Stimulated activated CD4-positive, alpha-beta T cell treated with anti-CD3 and anti-CD28 coated beads, Interleukin-15, amount 100 ng/mL, for 1 hour (primary cell): ENCODE measurements at places on chromosomes 2 and 18.

GRCh38 chr2:145110668-145111356, 590.9 kb upstream of the ZEB2 start:
- DNase-seq = no peak

- DNase-seq = no peak
These were observed 62.1 kb downstream of the BCL2 start for GRCh38 chr18:63257453-63257852.

- no peak for DNase-seq
These were observed at the start of gene IL1B for GRCh38 chr2:112836695-112837117. Gene IL1B (minus strand): TSS chr2:112836779. CDS start chr2:112836229, 550 bp downstream.

DNA sequence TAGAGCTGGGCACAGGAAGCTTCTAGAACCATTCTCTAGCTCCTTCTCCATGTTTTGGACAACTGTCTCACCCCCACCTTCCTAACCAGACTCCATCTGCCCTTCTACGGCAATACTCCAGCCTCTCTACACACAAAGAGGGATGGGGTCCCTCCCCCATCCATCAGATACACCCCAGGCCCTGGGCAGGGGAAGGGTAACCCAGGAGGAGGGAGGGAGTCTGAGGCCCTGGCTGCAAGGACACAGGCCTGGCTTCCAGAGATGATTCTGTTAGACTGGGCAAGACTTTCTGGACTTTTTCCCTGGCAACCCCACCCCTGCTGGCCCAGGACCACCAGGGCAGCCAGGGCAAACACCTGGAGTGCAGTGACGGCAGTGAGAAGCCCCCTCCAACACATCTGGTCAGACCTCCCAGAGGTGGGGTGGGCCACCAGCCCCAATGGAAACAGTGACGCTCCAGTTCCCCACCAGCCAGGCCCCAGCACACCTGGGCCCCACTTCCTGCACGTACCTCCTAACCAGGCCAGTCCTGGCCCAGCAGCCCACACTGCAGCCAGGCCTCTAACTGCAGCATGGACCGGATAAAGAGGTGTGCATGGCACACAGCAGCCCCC, 6.5 kb downstream of the CYP26B1 start:
- no peak for DNase-seq

DNA sequence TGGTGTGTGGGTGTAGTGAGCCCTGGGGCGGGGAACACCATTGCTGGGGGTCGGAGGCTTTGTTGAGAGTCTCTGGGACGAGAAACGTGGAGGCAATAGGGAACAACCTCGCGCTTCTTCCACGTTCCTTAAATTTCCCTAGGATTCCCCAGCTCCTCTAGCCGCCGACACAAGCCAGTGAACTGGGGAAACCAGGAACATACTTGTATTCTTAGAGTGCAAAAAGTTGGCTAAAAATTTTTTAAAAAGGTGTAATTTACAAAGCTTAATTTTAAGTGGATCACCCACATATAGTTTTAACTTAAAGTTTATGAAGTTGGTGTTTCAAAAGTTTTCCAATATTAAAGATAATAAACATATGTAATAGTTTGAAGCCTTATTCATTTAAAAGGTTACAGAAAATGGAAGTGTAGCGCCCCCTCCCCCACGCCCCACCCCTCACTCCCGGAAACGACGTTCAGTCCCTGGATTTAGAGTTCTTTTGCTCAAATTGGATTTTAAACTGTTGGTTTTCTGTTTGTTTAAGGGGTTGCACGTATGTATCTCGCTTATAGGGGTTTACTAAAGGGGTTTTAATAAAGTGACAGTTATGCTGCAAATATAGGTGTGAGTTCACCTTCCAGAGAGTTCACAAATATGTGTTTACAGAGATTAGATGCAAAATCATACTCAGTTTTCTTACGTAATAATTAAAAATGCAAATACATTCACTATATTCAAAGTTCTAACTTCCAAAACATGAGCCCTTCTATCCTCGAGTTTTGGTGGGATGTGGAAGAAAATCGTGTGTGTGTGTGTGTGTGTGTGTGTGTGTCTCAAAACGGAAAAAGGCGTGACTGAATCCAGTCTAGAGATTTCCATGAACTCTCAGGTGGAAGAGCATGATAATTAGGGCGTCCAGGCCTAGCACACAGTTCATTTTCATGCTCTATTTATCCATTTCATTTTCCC, 872 bp downstream of the DSG2 start:
- DNase-seq = no peak

DNA sequence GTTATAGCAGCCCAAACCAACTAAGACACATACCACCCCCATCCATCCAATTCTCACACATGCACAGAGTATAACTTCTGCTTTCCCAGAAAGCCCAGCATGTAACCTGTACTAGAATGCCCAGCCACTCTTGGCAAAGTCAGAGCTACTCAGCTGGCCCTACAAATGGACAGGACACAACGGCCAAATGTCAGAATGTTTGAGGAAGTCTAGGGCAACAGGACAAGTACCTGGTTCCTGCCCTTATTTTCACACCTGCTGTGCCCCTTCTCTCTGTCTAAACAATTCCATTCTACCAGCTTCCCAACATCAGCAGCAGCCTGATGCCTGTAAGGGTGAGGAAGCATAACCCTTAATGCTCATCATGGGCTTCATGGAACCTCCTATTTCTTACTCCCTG, 15.1 kb upstream of the BZW1 start:
- no peak for DNase-seq

DNA sequence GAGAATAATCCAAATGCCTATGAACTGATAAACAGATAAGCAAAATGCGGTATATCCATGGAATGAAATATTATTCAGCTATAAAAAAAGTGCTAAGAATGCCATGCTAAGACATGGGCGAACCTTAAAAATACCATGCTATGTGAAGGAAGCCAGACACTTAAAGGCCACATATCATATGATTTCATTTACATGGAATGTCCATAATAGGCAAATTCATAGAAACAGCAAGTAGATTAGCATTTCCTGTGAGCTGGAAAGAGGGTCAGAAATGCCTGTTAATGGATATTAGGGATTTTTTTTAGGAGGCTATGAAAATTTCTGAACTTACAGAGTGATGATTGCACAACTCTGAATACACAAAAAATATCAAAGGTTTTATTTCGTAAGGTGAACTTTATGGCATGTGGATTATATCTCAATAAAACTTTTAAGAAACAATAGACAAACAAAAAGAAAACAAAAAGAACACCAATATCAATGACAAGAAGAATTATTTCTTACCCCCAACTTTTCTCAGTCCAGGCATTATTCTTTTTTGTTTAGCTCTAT, 1207.7 kb downstream of the SUCLG1 start:
- no peak for DNase-seq

GRCh38 chr2:27966466-27966865, 75.9 kb downstream of the BABAM2 start:
- no peak for DNase-seq

GRCh38 chr2:191360918-191361317, 115.7 kb downstream of the MYO1B start:
- DNase-seq = no peak

GRCh38 chr2:22273853-22274252, 1111.1 kb upstream of the KLHL29 start:
- no peak for DNase-seq

DNA sequence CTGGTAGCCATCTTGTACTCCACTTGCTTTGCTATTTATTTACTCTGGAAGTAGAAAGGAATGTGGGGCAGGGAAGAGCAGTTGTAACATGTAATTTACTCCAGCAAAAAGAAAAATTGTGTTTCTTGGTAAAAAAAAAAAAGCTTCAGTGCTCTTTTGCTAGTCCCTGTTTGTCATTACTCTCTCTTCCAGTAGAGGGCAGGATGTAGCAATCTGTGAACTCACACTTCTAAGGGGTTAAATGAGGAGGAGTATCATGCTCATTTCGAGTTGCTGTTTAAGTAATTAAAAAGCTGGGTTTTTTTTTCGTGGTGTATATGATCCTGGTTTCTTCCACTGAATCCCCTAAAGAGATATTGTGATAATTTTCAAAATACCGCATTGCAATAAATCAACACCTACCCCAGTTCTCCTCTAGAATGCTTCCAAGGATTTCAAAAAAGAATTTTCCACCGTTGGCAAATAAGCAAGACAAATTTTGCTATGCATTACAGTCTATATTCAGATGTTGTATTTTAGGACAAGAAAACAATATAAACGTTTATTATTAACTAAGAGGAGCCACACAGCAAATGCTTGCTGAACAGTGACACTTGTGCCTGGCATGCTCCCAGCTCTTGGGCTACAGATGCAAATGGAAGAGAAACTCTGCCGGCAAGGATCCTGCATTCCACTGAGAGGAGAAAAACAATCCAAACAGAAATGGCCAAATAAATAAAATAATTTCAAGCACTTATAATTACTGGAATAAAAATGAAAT, 261.6 kb downstream of the ASXL3 start:
- DNase-seq = no peak

DNA sequence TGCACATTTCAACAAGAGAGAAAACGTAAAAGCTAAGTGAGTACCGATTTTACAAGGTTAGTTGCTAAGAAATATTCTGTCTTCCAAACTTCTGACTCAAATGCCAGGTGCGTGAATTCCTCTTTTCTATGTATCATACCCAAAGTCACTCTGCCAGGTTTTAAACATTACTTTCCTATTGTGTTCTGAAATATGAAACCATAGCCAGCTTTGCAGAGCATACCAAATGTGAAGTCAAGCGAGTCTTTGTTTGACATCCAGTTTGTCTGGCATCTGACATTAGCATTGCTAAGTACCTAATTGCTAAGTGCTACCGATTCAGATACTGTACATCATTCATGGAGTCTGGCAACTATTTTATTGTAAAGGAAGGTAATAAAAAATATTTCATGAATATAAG, 321.9 kb upstream of the GALNT5 start:
- no peak for DNase-seq

GRCh38 chr18:28682912-28683311, 506.0 kb upstream of the CDH2 start:
- no peak for DNase-seq

GRCh38 chr2:11748861-11749645, 2.6 kb downstream of the LPIN1 start:
- DNase-seq = no peak

DNA sequence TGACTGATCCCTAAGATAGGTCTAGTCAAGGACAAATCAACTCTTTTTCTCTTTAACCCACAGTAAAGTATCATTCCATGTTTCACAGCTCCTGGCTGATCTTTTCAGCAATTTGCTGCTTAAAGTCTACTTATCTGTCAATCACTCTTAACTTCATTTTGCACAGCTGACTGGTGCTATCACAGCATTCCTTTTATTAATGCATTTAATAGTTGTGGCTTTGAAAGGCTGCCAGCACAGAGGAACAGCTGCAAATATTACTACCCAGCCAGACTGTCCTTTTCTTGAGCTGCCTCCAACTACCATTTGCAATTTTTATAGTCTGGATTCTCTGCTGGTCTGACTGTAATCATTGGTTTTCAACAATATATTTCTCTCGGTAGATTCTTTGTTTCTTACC, 303.5 kb downstream of the STK39 start:
- no peak for DNase-seq

GRCh38 chr18:48925491-48925780, 25.3 kb downstream of the SMAD7 start:
- no peak for DNase-seq

- no peak for DNase-seq
These were observed 133.6 kb upstream of the ERBB4 start for GRCh38 chr2:212672186-212672585.

GRCh38 chr2:5132281-5132680, 559.9 kb upstream of the SOX11 start:
- no peak for DNase-seq

- DNase-seq = no peak
These were observed 36.9 kb downstream of the FAM168B start for GRCh38 chr2:131056204-131056931.

DNA sequence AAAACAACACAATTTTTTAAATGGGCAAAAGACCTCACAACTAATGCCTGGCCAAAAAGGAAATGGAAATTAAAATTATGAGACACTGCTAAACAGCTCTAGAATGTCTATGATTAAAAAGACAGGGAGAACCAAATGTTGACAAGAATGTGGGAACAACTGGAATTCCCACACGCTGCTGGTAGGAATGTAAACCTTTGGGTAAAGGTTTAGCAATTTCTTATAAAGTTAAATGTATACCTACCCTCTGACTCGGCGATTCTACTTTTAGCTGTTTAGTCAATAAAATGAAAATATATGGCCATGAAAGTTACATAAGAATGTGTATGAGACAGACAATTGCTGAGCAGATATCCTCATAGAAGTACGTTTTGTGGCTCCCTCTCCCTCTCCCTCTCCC, 60.9 kb downstream of the ATF2 start:
- DNase-seq = no peak

GRCh38 chr18:55249550-55249949, 290.3 kb upstream of the CCDC68 start:
- no peak for DNase-seq

DNA sequence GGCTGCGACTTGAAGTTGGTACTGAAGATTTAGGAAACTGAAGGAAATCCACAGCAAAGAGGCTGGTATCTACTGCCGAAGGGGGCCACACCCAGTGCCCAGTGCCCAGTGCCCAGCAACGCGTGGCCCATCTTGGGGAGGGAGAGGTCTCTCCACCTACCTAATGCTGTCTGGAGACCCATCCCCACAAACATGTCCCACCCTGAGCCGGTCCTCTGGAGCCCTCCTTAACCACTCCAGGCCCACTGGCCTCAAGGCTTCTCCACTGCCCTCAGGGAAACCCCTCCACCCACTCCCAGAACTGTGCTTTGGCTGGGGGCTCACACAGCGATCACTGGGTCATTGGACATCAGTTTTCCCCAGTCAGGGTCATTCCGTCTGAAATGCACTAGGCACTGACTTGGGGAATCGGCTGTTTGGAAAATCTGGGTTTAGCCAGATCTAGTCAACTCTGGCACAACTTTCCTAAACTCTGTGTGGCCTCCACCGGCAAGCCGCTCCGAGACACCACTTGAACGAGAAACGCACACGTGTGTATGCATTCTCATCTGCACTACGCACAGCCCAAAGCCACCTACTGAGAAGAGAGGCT, 20.1 kb downstream of the GPR55 start:
- DNase-seq = no peak

GRCh38 chr2:144477957-144478311, 42.0 kb downstream of the ZEB2 start:
- no peak for DNase-seq

DNA sequence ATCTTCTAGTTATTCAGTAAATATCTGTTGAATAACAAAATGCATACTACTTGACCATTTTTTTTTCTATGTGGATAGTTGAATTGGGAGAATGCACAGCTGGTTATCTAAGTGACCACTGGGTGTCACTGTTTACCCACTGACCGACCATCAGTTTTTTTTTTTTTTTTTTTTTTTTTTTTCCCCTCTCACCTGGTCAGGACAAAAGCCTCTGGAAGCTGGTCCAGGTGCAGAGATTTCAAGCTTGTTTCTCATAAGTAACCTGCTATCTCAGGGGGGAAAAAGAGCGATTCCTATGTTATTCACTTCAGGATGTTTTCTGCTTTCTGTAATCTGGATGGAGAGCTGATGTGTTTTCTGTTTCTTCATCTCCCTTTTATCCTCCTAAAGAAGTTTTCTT, 256.0 kb downstream of the DCDC2C start:
- DNase-seq = no peak

DNA sequence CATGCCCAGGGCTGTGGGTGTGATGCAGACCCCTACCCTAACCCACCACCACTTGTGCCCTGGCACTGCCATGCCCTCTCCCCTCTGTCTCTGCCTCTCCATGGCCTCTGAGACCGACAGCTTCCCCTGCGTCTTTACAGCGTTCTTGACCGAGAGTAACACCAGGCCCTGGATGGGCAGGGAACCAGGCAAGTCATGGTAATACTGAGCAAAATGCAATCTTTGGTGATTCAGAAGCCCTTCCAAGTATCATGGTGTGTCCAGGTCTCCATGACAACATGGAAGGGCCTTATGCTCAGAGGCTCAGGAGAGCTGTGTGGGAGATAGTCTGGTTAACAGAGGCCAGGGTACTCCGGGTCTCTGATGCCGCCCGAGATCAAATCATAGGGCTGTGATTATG, 176.1 kb downstream of the KLHL29 start:
- DNase-seq = no peak
